ENCODE measurements at places on chromosomes 11 and 22.

- no peak for DNase-seq
Observed at GRCh38 chr11:83140691-83141455, 16.1 kb upstream of the PCF11 start.

DNA sequence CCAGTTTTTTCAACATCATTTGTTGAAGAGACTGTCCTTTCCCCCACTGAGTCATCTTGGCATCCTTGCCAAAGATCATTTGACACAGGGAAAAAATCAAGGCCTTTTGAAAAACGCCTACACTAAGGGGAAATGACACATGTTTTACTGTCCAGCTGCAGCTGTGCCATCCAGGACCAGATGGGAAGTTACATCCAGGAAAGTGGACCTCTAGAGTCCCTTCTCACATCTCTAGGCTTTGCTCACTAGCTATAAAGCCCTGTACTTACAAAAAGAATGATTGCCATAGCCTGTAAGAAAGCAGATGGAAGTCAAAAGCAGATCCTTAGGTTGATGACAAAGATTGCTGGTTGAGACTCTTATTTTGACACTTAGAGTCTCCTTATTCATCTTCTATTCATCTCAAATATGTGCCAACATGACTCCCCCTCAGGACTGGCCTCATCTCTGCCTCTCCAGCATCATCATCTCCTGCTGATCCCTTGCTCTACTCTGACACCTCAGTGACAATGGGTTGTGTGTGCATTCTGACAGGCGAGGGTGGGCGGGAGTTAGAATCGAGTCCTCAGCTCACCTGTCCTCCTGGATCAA is 22.8 kb downstream of the OSBP2 start:
- DNase-seq = no peak

- no peak for DNase-seq
Observed at GRCh38 chr11:113876074-113876797, 864 bp upstream of the USP28 start.

- peak; percentile 89 for DNase-seq
Observed at GRCh38 chr22:36977947-36978660, 41.1 kb downstream of the TST start.

DNA sequence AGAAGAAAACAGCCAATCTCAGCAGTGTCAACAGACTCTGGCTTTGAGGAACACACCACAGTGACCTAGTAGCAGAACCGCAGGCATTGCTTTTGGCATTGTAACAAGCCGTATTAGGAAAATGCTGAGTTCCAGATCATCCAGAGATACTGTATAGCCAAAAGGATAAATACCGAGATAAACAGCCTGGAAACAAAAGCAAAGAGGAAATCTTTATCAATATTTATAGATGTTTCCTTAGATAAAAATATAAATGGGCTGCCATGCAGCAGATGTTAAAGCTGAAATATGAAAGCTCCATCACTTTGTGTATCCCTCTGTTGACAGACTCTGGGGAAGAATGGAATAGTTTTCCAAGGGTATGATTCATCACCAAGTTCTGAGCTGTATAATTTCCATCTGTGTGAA is 98.9 kb upstream of the TP53AIP1 start:
- no peak for DNase-seq

DNA sequence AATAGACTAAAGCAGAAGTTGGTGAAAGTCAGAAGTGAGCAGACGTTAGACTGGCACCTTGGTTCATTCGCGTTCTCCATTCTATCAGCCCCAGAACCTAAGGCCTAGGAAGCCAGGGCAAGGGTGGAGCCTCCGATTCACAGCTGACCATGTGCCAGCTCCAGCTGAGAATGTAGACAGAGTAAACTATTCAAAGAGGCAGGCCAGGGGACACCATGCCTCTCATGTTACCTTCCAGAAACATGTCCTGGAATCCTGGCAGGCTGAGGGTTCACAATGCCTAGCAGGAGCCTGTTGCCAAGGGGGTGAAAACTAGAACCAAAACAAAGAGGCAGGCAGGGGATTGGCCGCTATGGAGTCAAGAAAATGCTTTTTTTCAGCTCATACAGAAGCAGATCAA is 224.4 kb upstream of the POU2AF2 start:
- no peak for DNase-seq

- no peak for DNase-seq
Observed at GRCh38 chr11:112374486-112375140, 114.0 kb upstream of the PLET1 start.

All from activated CD4-positive, alpha-beta T cell treated with anti-CD3 and anti-CD28 coated beads, Interleukin-2, amount 50 U/mL, for 4 hours (primary cell).